ENCODE measurements at places on chromosomes 1 and 21.

DNA sequence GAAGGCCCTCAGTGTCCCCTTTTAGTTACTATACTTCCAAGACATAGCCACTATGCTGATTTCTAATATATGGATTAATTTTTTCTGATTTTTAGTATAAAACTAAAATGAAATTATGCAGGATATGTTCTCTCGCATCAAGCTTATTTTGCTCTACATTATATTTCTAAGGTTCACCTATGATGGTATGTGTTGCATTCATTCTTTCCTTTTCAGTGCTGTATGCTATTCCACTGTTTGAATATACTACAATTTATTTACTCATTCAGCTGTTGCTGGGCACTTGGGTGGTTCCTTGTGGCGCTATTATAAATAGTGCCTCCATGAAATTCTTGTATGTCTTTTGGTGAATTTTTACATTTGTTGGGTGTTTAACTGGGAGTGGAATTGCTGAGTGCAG, 230.3 kb downstream of the ATG4C start:
- DNase-seq = no peak

DNA sequence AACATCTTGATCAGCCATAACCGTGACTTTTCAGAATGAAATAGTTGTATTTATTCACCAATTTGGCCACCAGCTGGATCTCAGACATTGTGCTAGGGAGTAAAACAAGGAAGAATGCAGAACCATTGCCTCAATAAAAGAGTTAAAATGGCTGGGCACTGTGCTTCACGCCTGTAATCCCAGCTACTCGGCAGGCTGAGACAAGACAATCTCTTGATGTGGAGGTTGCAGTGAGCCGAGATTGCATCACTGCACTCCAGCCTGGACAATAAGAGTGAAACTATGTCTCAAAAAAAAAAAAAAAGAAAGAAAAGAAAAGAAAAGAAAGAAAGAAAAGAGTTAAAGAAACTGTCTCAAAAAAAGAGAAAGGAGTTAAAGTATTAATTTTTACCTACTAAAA, 199.5 kb downstream of the TPR start:
- no peak for DNase-seq

- DNase-seq = no peak
Measured at GRCh38 chr1:32404946-32405345, 10.7 kb upstream of the BSDC1 start.

GRCh38 chr1:6500544-6501278, 9.2 kb upstream of the PLEKHG5 start:
- DNase-seq = no peak

DNA sequence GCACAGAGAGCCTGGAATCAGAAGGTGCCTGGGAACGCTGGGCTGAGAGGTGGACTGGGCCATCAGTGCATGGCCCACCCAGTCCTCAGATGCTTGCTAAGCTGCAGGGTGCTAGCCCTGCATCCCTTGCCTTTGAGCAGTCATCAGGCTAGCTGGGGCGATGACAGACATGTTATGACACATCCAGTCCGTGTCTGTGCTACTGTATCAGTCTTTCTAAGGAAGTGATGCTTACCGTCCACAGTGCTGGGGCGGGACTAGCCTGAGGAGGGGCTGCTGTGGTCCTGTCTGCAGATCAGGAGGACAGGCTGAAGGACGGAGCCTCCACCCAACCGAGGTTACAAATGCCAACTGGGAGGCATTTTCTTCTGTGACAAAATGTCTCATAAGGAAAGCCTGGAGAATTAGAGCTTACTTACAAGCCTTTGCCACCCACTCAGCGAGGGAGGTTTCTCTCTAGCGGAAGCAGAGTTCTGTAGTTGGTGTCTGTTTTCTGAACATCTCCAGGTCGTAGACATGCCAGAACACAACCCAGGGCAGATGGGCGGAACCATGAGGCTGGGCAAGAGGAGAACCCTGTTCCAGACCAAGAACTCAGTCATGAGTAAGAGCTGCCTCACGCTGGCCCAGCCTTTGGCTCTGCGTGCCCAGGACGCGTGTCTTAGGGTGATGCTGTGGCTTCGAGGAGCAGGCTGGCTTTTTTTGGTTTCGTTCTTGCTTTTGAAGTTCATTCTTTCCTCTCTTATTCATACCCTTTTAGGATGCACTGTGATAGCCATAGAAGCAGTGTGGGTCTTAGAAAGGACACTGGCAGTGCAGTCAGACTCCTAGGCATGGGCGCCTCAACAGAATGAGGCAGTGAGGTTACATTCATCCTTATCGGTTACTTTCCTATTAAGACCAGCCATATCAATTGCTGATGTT, 14.3 kb downstream of the SLFNL1 start:
- no peak for DNase-seq

GRCh38 chr1:111587509-111588174, 31.9 kb upstream of the RAP1A start:
- no peak for DNase-seq

GRCh38 chr1:107116306-107116790, 24.5 kb upstream of the NTNG1 start:
- DNase-seq = no peak

- DNase-seq = no peak
Measured at GRCh38 chr1:7388488-7389185, 382.5 kb upstream of the VAMP3 start.

GRCh38 chr1:93414749-93415148, 33.2 kb upstream of the FNBP1L start:
- DNase-seq = no peak

GRCh38 chr1:191589536-191589935, 568.7 kb upstream of the RGS18 start:
- no peak for DNase-seq

GRCh38 chr1:115560027-115560426, 81.7 kb upstream of the VANGL1 start:
- no peak for DNase-seq

DNA sequence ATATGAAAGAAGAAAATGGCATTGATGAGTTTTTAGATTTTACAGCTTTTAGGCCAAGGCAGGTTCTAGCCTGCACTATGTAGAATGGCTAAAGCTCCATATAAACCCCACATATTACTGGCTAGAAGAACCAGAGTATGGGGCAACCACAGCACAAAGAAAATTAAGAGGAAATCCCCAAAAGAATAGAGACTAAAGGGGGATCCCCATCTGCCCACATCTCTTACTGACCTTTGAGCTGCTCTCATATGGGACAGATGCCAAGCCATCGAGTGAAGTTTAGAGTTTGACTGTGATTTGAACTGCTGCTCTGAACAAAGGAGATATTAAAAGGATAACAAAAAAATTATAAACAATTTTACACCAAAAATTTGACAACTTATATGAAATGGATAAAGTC, 102.2 kb upstream of the HAO2 start:
- no peak for DNase-seq

DNA sequence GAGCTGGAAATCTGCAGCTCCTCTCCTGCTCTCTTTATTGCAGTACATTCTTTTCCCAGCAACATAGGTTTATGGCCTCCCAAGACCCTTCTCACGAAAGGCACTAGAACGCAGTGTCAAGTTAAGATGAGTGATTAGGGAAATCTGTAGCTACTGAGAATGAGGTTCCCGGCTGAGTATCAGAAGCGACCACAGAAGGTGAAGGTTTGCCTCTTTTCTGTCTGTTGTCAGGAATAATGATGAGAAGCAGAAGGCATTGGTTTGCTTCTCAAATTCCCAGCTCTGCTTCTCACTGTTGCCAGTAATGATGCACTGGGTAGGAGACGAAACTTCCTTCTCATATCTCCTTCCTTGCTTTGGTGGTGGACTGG, 128.4 kb downstream of the NTMT2 start:
- DNase-seq = no peak

DNA sequence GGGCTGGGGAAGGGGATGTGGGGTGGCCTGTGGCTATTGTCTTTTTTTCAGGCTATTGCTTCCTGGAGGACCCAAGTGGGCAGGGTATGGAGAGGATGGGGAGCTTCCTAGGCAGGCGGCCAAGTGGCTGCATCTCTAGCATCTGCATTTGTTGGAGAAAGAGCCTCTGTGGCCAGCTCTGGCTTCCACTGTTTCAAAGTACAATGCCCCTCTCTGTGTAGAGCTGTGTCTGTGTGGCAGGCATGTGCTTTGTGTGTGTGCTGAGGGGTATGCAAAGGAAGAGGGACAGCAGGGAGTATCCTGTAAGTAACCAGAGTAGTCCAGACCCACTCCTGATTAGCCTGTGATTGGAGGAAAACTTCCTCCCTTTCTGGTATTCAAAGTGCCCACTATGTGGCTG, 40.6 kb downstream of the KCNA2 start:
- DNase-seq = no peak

GRCh38 chr1:33424205-33424604, 6.7 kb downstream of the PHC2 start:
- no peak for DNase-seq

DNA sequence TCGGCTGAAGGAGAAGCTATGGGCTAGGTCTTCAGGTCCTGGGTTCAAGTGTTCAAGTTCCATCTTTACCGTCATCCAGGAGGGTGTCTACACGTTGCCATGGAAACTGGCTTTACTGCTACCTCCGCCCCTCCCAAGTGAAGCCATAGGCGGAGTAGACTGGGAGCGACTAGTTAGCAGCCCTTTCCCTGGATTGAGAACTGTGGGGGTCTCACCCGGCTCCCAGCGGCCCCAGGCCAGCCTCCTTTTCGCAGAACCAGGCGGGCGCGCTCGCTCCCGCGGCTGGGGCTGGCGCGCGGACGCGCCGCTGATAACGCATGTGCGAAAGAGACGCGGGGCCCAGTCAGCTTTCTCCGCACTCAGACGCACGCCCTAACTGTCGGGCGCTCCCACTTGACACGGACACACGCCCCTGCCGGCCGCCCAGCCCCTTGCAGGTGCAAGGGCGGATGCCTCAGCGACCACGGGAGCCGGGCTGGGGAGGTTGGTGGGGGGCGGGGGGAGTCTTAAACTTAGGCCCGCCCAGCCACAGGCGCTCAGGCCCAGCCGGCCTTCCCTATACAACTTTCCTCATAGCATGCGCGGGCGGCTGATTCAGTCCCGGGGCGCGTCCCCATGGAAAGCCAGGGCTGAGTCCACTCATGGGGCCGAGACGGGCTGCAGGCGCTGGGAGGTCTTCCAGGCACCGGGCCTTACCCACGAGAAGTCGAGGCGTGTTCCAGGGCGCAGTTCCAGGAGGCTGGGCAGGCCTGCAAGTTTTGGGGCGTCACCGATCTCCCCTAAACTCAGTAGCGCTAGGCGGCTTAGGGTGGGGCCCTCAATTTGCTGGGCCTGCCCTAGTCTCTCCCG, 7.4 kb downstream of the EFNA4 start:
- peak; percentile 83 for DNase-seq

DNA sequence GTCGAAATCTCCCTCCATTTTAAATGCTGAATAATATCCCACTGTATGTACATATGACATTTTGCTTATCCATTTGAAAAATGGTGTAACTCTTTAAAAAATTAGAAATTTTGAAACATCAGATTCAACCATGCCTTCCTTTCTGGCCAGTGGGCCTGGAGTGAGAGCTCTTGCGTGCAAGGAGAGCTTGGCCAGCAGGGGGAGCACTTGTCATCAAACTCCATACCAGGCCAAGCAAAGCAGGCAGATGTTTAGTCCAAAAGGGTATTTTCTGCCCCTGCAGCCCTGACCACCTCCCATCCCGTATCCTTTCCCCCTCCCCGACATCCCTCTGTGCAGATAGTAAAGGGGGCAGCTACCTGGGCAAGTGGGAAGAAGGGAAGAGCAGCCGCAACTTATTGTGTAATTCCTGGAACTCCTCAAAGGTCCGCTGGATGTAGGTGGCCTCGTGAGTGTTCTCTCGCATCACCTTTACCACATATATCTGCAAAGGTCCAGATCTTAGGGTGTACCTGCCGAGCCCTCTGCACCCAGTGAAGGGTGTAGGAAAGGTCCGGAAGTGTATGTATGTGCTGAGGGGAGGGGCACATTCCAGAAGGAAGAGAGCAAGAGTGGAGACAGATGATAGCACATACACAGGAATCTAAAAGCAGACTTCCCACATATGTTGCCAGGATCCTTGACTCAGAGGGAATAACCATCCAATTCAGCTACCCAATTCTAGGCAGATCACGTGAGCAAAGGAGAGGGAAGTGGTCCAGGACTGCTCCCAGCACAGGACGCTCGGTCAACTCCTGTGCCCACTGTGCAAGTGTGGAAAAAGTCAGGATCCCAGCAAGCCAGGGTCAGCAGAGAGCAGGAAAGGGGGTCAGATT, 19.9 kb upstream of the PPP1R15B start:
- DNase-seq = peak; percentile 80

- DNase-seq = no peak
Measured at GRCh38 chr1:60341274-60341673, 267.7 kb upstream of the C1orf87 start.

GRCh38 chr1:78836726-78837125, 169.8 kb downstream of the ADGRL4 start:
- no peak for DNase-seq

DNA sequence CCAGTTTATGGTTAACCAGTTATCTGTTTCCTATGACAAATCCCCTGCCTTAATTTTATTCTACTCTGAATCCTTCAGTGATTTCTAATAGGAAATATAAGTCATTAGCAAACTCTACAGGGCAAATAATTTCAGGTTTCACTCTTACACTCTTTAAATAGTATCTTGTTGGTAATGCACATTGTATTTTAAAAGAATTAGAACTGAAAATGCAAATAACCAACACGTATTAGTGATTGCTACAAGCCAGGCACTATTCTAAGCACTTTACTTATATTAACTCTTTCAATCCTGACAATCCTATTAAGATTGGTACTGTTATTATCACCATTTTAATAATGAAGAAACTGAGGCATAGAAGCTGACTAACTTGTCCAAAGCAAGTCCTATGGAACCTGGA, 48.3 kb upstream of the LHX8 start:
- no peak for DNase-seq

- DNase-seq = no peak
Measured at GRCh38 chr1:219880765-219881457, 47.4 kb downstream of the SLC30A10 start.

DNA sequence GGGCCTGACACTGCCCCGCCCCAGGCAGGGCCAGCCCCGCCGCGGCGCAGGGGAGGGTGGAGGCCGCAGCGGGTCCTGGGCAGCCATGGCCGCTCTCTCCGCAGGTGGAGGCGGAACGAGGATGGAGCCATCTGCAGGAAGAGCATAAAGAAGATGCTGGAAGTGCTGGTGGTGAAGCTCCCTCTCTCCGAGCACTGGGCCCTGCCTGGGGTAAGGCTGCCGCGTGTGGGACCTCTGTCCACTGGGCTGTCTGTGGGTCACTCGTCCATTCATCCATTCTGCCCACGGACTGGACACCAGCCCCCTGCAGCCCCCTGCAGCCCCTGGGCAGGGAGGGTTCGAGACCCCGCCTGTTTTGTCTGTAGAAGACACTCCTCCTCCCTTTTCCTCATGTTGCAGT, 18.4 kb upstream of the LRRC3 start:
- no peak for DNase-seq

GRCh38 chr1:242764161-242764560, 239.7 kb upstream of the PLD5 start:
- DNase-seq = no peak

DNA sequence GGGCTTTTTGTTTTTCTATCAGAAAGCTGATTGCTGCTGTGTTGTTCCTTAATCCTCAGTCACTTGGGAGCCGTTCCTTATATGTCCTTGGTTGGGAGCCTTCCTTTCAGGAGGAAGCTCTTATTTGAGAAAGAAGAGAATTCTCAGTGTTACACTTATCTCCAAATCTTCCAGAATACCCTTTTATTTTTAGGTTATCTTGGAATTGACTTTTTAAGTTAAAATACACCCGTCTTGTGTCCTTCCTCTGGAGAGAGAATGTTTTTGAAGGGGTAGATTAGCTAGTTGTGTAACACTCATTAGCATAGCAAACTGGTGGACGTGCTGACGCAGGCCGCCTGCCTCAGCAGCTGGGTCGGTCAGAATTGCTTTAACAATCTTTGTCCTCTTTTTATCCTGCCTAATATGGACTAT, 42.1 kb downstream of the LRRC8B start:
- DNase-seq = no peak

GRCh38 chr1:95088303-95088702, 15.6 kb upstream of the ALG14 start:
- DNase-seq = no peak

- peak; percentile 54 for DNase-seq
Measured at GRCh38 chr1:231590453-231591198, 36.0 kb upstream of the DISC1 start.
